ENCODE measurements at places on chromosomes 1 and 21.

- no peak for DNase-seq
Observed at GRCh38 chr1:101540161-101540560, 303.3 kb downstream of the S1PR1 start.

DNA sequence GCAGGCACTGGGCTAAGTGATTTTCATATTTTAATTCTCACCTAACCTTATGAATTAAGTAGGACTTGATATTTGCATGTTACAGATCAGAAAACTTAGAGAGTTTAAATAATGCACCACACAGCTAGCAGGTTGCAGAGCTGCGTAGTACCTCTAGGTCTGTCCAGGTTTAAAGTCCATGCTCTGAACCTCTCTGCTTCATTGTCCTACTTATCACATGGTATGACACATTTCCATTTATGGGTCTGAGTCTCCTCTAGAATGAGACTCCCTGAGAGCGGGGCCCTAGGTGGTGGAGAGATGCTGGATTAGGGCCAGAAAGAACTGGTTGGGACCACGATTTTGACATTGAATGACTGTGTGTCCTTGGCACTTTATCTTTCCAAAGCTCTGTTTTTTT is 102.5 kb upstream of the USP24 start:
- no peak for DNase-seq

- no peak for DNase-seq
Observed at GRCh38 chr1:31164291-31164690, 75.4 kb downstream of the NKAIN1 start.

DNA sequence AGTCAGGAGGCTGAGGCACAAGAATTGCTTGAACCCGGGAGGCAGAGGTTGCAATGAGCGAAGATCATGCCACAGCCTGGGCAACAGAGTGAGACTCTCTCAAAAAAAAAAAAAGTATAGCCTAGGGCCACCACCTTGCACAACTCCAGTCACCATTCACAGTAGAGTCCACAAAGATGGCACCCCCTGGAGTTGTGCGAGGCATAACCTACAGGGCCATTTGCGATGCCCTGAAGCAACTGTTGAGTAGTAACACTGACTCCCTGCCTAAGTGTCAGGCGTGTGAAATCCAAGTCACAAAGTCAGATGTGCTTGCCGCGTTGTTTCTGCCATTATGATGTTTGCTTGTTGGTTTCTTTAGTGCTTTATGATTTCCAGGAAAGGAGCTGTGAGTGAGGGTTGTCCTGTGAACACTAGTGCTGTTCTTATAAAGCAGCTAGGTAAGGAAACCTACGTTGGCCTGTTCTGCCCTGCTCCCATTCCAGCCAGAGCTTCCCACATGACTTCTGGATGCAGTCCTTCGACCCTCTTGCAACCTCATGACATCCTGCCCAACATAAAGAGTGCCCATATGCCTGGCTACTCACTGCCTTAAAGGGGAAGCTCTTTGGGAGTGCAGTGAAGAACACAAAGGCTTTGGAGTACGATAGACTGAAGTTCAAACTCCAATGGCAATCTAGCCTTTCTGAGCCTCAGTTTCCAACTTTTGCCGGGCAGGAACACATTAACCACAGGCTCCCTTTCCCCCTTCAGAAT is 29.8 kb downstream of the FHAD1 start:
- DNase-seq = no peak

- no peak for DNase-seq
Observed at GRCh38 chr1:95451904-95452303, 217.9 kb downstream of the RWDD3 start.

DNA sequence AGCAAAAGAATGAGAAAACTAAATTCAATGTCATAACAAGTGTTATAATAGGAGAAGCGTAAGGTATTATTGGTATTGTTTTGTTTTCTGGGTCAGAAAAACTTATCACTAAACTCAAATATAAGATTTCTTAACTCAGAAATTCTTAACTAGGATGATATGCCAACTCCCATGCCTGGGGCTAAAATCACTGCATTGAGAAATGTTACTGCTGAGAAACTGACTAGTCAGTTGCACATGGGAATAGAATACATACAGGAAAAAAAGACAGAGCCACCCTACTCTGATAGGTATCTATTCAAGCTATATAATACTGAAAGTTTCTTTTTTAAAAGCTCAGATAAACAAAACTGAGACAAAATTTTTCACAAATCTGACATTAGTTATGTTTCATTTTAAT is 56.3 kb downstream of the PRPF38A start:
- DNase-seq = peak; percentile 16

DNA sequence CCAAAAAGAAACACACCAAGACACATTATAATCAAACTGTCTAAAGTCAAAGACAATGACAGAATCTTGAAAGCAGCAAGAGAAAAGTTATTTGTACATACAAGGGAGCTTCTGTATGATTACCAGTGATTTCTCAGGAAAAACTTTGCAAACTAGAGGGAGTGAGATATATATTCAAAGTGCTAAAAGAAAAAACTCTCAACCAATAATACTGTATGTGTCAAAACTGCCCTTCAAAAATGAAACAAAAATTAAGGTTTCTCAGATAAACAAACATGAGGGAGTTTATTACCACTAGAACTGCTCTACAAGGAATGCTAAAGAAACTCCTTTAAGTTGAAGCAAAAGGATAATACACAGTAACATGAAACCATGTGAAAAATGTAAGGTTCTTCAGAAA is 79.4 kb downstream of the LBR start:
- no peak for DNase-seq

GRCh38 chr1:1349256-1350012 is at the start of gene DVL1:
Gene DVL1 (minus strand): TSS chr1:1349418. CDS start chr1:1349065, 353 bp downstream.
- peak; percentile 75 for DNase-seq

DNA sequence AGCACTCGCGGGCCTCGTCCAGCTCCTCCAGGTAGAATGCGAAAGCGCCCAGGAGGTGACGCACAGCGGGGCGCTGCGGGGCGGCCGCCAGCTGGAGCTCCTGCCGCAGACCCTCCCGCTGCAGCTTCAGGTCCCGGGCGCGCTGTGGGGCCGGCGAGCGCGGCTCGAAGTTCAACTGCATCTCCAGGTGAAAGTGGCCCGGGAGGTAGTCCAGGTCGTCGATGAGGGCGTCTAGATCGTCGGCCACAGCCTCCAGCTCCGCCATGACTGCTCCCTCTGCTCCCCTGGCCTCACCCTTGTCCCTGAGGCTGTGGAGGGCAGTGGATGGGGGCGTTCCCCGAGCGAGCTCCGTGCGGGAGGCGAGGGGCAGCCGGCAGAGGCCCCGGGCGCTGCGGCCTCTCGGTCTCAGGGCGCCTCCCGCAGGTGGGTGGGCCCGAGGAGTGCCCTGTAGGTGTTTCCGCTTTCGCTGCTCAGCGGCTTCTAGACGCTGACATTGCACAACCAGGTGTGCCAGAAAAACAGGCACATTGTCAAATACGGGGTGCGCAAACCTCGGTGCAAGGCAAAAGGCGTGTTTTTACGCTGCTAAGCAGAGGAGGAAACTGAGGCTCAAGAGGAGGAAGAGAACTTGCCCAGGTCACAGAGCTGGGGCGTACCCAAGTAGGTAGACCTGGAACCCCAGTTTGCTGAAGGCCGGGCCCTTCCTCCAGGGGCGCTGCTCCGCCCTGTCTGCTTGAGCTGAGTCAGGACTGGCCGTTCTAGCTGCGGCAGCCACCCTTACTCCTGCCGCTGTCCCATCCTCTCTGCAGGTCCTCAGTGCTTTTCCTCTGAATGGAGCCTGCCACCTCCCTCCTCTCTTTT is at the start of gene TTC22:
TSS of gene TTC22 (minus strand) at position 425 of the 861 bp plus-strand sequence. CDS start at position 265, 160 bp downstream.
- peak; percentile 73 for DNase-seq

DNA sequence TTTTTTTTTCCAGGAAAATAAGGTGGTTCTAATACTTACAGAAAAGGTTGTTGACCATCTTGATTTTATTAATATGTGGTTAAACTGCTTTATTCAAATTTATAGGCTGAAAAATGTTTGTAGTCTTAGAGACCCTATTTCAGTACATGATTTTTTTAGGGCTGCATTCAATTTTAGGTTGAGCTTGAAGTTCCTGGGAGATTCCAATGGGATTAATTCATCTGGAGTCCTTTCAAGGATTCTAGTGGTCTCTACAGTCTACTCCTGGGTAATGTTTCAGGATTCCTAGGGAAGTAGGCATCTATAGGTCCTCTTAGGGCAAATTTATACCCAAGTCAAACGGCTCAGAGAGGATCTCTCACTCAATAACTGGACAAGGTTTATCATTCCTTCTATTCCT is 126.7 kb downstream of the HMCN1 start:
- no peak for DNase-seq

GRCh38 chr1:93348104-93348728 is 2.5 kb downstream of the DR1 start:
- peak; percentile 18 for DNase-seq

DNA sequence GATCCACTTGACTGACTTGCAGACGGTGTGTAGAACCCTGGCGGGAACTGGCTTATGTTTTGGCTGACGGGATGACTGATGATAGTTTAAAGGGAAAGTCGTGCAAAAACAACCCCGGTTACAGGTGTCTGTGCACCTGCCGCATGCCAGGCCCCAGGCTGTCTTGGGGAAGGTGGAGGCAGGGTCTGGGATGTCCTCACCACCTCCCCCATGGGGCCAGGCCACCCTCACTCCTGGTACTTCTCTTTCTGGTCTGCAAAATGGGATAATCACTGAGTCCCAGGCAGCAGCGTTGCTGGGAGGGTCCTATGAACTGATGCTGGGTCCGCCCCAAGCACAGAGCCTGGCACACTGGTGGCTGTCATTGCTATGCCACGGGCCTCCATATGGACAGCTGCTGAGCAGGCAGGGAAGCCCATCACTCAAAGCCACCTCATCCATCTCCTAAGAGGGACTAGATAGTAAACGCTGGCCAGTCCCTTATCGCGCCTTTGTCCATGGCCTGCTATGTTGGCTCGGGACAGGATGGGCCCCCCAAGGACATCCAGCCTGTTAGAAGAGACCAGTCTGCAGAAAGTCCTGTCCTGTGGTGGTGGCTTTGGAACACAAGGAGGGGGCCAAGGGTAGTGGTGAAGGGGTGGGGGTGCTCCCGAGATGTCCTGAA is 15.0 kb upstream of the SLC2A7 start:
- no peak for DNase-seq

DNA sequence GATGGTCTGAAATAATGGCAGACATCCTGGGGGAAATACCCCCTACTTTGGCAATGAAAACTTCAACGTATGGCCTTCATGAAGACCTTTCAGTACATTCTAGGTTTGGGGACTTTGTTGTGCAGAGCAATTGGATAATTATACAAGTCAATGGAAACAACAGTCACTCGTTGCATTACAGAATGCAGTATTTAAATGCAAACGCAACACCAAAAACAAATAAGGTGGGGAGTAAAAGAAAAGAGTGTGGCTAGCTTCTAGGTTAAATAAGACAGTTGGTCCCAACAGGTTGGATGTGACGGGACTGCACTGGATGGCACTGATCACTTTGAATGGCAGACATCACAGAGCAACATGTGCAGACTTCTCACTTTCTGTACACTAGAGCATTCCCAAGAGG is 358.3 kb upstream of the GREM2 start:
- no peak for DNase-seq

GRCh38 chr1:21510885-21511578 is 1.8 kb downstream of the ALPL start:
- DNase-seq = no peak

GRCh38 chr1:200354243-200354642 is 55.6 kb downstream of the ZNF281 start:
- DNase-seq = no peak

GRCh38 chr1:35882586-35882944 is 444 bp upstream of the AGO1 start:
- DNase-seq = no peak

- DNase-seq = peak; percentile 64
Observed at GRCh38 chr1:25875154-25875855, at the start of gene PAQR7. Gene PAQR7 (minus strand): TSS chr1:25875708. CDS start chr1:25863839, 11,869 bp downstream.

- no peak for DNase-seq
Observed at GRCh38 chr1:67536957-67537666, 106.9 kb upstream of the SERBP1 start.

DNA sequence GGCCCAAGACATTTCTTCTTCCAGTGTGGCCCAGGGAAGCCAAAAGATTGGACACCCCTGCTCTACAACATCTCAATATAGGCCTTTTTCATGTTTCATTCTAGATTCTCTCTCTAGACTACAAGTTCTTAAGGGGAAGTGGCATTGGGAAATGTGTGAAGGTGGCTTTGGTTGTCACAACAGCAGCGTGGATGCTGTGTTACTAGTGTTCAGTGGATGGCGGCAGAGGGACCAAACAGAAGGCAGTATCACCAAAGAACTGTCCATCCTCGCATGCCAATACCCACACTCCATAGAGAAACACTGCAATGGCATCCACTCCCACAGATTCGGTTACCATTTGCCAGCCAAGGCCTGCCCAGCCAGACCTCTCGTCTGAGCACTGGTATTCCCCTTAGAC is 24.3 kb upstream of the IFNAR2 start:
- no peak for DNase-seq

DNA sequence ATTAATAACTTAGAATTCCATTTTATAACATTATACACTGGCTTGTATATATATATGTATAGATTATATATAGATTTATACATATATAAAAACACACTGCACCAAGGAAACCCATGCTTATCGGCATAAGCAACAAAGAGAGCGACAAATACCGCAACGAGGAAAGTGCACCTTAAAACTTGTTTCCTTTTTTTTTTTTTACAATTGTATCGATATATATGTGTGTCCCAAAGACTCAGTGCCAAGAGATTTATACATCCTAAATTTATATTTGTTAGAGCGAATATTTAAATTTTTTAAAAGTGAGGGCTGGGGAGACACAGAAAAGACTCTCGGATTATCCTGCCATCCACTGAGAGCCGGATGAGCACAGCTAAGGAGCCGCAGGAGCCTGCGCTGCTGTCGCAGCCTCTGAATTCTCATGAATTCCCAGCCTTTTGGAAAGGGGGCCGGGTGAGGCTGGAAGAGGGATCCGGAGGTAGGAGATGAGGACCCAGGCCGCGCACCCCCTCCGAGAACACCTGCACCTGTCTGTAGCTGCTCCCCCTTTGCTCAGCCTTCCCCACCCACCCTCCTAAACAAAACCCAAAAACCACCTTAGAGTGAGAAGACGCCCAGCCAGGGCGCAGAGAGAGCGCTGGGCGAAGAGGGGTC is 5.2 kb downstream of the DMRTA2 start:
- DNase-seq = no peak

- no peak for DNase-seq
Observed at GRCh38 chr1:71116729-71117128, 35.9 kb upstream of the ZRANB2 start.

DNA sequence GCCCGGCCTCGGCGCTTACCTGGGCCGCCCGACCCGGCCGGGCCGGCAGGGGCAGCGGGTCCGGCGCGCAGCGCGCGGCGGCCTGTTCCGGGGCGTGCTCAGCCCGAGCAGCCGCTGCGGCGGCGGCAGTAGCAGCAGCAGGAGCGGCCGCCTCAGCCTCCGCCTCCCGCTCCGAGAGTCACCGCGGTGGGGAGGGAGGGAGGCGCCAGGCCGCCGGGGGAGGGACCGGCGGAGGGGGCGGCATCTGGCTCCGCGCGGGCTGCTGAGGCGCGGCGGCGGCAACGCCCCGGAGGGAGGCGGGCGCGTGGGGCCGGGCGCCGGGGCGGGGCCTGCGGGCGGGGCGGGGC is at the start of gene CTNNBIP1:
TSS of gene CTNNBIP1 (minus strand) at position 194 of the 347 bp plus-strand sequence. CDS start 38,205 bp downstream, outside the sequence.
- no peak for DNase-seq

DNA sequence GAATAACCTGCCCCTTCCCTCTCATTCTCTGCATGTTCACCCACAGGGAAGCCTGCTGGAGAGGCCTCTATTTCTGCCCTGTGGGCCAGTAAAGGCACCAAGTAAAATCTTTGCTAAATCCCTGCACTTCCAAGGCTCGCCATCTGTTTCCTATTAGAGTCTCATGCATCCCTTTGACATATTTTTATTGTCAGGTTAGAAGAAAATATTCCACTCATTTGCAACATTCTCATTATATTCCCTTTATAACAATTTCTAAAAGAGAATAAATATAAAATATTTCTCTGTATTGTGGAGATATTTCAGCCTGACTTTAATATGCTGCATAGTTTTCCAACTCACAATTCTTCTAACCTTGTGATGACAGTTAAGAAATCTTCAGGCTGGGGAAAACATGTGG is 340.4 kb upstream of the VAMP3 start:
- DNase-seq = no peak

All from PC-3 (cell line).